HL-60 (cell line): ENCODE measurements at places on chromosomes 7 and 10.

DNA sequence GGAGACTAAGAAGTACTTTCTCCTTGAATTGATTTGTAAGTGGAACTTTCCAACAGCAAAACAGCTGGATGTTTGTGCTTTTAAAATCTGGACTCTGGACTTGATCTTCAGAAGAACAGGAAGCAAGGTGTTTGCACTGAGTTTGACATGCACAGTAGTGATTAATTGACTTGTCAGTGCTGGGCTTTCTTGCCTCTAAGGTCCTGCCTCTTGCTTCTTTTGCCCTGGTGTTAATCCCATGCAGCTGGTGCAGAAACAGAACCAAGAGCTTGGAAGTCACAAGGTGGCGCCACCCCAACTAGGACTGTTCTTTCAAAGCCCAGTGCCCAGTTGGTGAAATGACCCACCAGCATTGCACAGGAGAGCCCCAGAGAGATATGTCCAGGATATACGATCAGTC lies 66.8 kb upstream of the SEPHS1 start:
- no peak for DNase-seq

- DNase-seq = no peak
Observed at GRCh38 chr10:12348870-12349628, at the start of gene CAMK1D. CAMK1D (plus strand) TSS chr10:12349547.

DNA sequence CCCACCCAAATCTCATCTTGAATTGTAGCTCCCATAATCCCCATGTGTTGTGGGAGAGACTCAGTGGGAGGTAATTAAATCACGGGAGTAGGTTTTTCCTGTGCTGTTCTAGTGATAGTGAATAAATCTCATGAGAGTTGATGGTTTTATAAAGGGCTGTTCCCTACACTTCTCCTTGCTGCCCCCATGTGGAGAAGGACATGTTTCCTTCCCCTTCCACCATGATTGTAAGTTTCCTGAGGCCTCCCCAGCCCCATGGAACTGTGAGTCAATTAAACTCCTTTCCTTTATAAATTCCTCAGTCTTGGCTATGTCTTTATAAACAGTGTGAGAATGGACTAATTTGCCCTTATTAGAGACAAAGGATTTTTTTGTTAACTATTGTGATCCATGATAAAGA lies 48.5 kb upstream of the MKX start:
- no peak for DNase-seq

DNA sequence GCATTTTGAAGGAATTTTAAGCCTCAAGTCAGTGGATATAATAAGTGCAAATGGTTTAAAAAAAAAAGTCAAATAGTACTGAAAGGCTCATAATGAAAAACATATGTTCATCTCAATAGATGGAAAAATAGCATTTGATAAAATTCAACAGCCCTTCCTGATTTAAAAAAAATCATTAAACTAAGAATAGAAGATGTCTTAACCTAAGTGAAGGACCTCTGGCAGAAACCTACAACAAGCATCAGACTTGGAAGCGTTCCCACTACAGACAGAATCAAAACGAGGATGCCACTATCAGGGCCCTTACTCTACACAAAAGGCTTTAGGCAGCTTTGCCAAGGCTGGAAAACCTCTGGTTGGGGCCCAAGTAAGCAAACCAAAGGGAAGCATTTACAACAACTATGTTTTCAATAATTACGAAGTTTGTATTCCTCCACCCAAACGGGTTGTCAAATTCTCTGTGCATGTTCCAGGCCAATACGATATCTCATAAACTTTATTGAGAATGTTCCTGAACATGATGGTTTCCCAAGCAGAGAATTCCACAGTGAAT lies 45.1 kb downstream of the CYTH3 start:
- DNase-seq = no peak

GRCh38 chr7:108086962-108087361 lies 43.2 kb downstream of the LAMB4 start:
- no peak for DNase-seq

- no peak for DNase-seq
Observed at GRCh38 chr10:116076621-116077020, 196.4 kb downstream of the GFRA1 start.

GRCh38 chr10:1523221-1523620 lies 214.1 kb downstream of the ADARB2 start:
- no peak for DNase-seq

- no peak for DNase-seq
Observed at GRCh38 chr10:30432622-30433305, 1.2 kb upstream of the MAP3K8 start.

- peak; percentile 6 for DNase-seq
Observed at GRCh38 chr7:122887198-122887597, 938 bp upstream of the CADPS2 start.
